Thyroid gland (tissue), 4 donors: ENCODE measurements at places on chromosomes 12 and 14.

DNA sequence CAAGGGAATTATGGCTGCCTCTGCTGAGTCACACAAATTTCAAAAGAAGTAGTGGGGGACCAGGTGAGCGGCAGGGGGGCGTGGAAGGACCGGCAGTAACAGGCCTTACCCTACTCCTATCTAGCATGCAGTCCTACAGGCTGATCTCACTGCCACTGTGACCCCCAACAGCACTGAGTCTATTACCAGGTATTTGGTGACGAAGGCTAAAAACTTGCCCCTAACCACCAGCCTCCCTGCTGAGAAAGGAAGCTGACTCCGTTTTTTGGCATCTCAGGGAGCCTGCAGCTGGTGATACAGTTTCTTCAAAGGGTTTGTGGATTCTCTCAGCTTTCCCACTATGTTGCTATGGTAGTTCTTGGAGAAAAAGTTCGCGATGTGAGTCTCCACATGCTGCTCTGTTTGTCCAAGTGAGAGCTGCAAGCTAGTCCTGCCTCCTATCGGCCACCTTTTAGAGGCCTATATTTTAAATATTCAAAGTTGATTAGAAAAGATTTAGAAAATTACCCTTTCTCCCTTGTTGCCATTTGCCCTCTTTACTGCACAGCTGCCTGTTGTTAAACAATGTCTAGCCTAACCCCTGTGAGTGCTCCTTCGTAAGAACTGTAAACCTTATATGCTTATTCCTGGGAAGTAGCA lies 57.1 kb upstream of the SLCO1B1 start:
- DNase-seq = no peak

- DNase-seq = no peak
Measured at GRCh38 chr12:6784761-6785160, 4.6 kb upstream of the CD4 start.

GRCh38 chr14:38721822-38722431 lies 381.1 kb downstream of the SEC23A start:
- peak; percentile 78 for DNase-seq

- no peak for DNase-seq
Measured at GRCh38 chr14:103833711-103834110, 13.7 kb downstream of the PPP1R13B start.
